ENCODE measurements at places on chromosomes 11 and 22.

DNA sequence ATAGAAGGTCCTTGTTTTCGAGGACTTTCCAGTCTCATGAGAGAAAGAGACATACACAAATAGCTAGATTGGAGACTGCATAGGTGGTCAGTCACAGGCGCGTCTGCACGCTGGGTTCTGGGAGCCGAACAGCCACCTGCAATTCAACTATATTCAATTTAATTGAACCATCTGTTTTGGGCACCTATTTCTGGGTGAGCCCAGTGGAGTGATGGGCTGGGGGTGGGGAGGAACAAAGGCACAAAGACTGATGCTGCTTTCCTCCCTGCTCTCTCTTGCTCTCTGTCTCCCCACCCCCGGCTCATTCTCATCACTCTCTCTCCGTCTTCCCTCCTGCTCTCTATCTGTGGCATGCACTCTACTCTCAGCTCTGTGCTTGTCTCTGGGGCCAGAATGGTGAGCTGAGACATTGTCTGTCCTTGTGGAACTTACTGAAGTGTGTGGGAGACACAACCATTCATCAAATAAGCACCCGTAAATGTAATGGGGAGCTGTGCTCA is 48.1 kb upstream of the B3GAT1 start:
- no peak for DNase-seq

DNA sequence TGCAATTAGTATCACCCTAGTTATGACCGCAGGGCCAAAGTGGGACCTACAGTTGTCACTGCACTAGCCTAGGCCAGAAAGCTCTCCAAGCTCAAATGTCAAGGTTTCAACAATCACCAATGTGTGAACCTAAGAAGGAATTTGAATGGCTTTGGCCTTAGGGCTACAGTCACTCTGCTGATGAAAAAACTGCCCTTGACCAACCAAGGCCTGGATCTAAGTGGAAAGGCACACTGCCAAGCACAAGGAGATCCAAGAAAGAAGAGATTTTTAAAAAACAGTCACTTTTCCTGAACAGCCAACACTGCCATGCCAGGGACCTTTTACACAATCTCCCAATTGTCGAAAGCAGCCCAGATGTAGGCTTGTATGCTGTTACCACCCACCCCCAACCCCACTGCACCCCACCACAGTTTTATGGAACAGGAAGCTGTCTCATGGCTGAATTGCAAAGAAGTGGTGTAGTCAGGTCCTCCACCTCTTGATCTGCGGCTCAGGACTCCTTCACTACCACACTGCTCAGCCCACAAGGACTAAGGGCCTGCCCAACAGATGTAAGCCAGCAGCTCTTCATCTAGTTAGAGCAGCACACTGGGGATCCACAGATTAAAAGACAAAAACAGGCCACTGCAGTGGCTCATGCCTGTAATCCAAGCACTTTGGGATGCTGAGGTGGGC is 32.9 kb downstream of the SMCO4 start:
- no peak for DNase-seq

GRCh38 chr11:12675951-12676711 is 1.9 kb downstream of the TEAD1 start:
- no peak for DNase-seq

- DNase-seq: no peak
These were observed 919.4 kb upstream of the CNTN5 start for GRCh38 chr11:98101329-98101728.

GRCh38 chr11:69954756-69955155 is 123.4 kb upstream of the ANO1 start:
- DNase-seq: no peak

GRCh38 chr11:106161775-106162634 is 84.5 kb downstream of the AASDHPPT start:
- DNase-seq: no peak

- no peak for DNase-seq
These were observed 437.4 kb downstream of the MIAT start for GRCh38 chr22:27094633-27095308.

GRCh38 chr11:119285431-119285830 is 31.5 kb downstream of the MCAM start:
- no peak for DNase-seq

GRCh38 chr11:102429691-102430090 is 22.9 kb downstream of the TMEM123 start:
- peak; percentile 41 for DNase-seq

DNA sequence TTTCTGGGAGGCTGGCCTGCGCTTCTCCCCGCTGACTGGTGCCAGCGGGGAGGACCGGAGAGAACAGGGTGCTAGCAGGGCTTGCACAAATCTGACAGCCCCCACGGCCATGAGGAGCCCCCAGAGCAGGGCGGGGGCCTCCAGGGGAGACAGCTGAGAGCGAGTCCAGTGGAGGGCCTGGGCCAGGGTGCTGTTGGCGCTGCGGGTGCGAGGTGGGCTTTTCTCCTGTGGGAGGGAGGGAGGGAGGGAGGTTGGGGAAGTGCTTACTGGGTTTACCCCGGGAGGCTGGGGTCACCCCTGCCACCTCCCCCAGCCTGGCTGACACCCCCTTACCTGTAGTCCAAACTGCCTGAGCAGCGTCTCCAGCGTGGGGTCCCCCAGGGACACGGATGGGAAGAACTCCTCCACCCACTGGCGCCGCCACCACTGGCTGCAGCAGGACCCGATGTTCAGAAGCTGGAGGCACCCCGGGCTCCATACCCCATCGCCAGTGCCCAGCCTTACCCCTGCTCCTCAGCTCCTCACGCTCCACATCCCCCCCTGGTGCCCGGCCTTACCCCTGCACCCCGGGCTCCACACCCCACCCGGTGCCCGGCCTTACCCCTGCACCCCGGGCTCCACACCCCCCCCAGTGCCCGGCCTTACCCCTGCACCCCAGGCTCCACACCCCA is 3.9 kb downstream of the LMF2 start:
- DNase-seq: no peak

DNA sequence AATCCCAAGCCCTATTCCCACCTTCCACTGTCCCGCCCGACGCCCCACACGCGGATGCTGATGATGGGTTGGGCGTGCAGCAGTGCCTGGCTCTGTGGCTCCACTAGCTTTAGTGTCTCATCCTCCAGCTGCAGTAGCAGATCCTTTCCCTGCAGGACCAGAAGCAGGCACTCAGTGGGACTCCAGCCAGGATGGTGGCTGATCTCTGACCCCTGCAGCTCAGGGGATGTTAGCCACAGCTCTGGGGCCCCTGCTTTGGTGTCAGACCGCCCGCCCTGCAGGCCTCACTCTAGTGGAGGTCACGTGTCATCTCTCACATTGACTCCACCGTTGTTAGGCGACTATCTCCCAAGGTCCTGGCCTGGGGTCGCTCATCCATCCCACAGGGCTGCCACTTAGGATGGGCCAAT is 11.8 kb downstream of the SMPD1 start:
- no peak for DNase-seq

DNA sequence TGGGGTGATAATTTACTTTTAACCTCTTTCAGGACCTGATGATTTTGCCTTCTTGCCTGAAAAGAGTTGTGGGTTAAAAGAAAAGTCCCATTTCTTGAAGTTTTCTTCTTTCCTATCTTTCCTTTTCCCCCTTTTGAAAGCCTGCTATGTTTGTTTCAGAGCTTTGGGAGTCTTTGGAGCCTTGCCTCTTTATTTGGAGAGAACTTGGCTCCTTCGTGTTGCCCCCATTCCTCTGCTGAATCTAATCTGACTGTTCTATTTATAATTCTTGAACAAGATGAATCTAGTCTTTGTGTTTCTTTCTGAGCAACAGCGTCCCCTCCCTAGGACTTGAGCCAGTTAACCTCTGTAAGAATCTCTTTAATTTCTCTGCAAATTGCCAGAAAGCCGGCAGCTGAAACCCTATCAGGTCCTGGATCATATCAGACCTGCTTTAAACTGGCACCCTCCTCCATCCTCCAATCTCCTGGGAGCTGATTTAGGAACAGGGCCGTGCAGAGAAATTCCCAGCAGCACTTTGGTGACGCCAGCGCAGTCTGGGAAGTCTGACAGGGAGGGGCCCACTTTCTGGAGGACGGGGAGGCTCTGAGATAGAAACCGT is 289.1 kb upstream of the SORL1-AS1 start:
- DNase-seq: peak; percentile 85

DNA sequence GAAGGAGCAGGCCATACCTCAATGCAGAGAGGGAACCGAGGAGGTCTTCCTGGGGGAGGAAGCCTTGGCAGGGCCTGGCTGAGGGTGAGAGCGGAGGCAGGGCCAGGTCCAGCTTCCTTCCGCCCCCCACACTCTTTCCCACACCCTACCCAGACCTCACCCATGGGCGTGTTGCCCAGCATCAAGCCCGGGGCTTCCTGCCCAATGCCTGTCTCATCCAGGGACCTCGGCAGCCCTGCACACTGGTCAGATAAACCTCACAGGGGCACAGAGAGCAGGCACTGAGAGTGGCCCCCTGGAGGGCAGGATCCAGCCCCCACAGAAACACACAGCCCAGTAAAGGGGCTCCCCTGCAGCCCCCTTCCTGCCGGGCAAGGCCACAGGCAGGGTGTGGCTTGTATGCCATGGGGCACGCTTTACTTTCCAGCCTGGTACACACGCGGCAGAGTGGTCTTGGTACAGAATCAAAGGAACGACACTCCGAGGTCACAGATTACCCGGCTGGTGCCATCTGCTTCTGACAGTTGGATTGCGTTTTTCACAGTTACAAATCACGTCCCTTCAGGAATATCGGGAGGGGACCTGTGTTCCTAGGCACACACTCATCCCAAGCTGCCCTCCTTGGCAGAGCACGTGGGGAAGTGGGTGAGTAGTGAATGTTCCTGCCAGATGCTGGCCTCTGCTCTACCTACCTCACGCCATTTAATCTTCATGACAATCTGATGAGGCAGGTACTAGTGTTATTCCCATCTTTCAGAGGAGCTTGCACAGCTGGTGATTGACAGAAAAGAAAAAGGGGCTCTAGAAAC is 20.0 kb upstream of the CD5 start:
- DNase-seq: no peak

DNA sequence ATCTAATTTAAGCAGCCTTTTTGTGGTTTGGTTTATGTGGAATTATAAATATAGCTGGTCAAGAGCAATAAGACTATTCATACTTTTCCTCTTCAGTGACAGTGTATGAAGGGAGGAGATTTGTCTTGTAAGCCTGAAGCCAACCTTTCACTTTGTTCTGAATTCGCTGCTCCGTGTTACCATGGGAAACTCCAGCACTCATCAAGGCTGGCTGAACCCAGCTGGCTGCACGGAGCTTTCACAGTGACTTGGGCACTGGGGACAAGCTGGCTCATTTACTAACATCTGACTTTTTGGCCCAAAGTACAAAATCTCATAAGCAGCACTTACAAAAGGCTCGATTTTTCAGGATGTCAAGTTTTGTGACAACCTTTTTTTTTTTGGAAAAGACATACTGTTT is 120.4 kb upstream of the GRIA4 start:
- peak; percentile 40 for DNase-seq

GRCh38 chr11:134560566-134561330 is 148.7 kb upstream of the B3GAT1 start:
- DNase-seq: no peak

- no peak for DNase-seq
These were observed 223.2 kb downstream of the BLID start for GRCh38 chr11:121892863-121893262.

DNA sequence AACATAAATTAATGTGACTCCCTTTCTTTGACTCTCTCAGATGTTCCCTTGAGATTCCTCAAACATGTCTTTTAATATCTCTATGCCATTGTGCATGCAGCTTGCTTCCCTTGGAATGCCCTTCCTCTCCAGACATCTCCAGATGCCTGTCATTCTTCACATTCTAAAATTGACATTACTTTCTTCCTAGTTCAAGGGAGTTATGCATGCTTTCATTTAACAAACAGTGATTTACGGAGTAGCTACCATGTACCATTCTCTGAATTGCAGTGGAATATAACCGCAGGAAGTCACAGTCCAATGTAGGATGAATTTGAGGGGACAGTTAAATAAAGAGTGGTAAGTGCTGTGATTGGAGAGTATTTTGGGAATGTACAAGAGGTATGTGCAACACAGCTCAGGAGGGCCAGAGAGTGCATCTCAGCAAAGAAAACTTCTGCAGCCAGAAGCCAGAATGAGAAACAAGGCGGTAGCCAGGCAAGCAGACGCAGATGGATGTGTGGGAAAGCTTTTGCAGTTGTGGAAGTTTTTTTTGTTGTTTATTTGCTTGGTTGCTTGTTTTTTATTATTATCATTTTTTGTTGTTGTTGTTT is 18.7 kb downstream of the MMP10 start:
- DNase-seq: no peak

- peak; percentile 83 for DNase-seq
These were observed 43.9 kb downstream of the BIRC2 start for GRCh38 chr11:102390667-102391465.

DNA sequence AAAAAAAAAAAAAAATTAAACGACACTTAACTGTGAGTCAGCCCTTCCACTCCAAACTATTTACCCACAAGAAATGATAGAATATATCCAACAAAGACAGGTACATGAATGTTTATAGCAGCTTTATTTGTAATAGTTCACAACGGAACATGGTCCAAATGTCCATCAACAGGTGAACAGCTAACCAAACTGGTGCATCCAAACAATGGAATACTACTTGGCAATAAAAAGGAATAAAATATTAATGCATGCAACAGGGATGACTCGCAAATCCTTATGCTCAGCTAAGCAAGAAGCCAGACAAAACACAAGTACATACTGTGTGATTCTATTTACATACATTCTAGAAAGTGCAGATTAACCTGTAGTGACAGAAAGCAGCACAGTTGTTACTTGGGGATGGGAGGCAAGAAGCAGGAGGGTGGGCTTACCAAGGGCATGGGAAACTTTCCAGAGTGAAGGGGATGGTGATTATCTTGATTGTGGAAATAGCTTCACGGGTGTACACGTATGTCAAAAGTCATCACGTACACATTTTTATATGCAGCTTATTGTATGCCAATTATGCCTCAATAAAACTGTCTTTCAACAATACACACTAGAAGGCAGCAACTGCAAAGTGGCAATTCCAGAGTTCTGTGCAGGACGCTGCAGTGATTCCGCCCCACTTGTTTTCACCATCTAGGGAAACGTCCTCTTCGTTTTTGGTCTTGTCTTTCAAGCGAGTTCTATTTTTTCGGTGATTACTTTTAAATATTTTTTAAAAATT is 6.7 kb upstream of the SF1 start:
- DNase-seq: no peak

DNA sequence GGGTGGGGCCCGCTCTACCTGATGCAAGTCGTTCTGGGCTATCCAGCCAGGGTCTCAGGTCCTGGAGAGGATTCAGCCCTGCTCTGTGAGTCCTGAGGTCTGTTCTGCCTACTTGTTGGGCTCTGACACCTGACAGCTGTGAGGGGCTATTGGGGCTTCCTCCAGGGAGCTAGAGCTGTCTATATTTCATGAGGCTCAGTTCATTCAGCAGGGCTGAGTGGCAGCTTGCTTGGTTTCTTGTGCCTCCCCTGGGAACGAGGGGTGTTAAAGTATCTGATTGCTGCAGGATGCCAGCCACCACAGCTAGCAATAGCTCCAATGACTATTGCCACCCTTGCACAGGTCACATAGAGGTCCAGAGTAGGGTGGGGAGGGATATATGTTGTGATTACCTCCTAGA is 26.7 kb downstream of the INSC start:
- DNase-seq: no peak

- no peak for DNase-seq
These were observed 64.7 kb downstream of the TRIM29 start for GRCh38 chr11:120073196-120073595.
